Inflammatory macrophage treated with lipopolysaccharide for 4 hours (primary cell): ENCODE measurements at places on chromosomes 1 and 21.

- DNase-seq: peak; percentile 84
Observed at GRCh38 chr21:39083377-39084008, 99.8 kb downstream of the PSMG1 start.

DNA sequence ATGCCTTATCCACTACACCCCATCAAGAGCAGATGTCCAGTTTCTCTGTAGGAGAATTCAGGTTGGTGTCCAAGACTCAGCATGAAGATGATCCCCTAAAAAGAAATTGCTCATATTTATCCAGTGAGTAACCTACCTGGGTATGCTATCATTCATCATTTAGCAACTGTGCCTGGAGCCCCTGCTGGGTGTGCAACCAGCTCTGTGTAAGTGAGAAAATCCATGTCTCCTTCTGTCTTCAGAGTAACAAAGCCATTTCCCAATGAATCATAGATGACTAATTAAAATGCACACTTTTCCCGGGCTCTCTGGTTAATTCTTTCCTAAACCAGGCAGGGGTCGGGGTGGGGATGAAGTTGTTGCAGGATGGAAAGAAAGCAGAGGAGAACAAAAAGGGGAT lies 35.8 kb downstream of the OLFML3 start:
- no peak for DNase-seq

GRCh38 chr1:30541721-30542485 lies 181.5 kb downstream of the MATN1 start:
- DNase-seq: no peak

GRCh38 chr21:29658177-29658933 lies 281.4 kb downstream of the GRIK1 start:
- no peak for DNase-seq

GRCh38 chr1:101308935-101309333 lies 72.1 kb downstream of the S1PR1 start:
- DNase-seq: no peak

- no peak for DNase-seq
Observed at GRCh38 chr21:43676391-43676790, 17.0 kb downstream of the RRP1B start.

GRCh38 chr1:10149231-10149630 lies 61.1 kb upstream of the KIF1B start:
- no peak for DNase-seq

GRCh38 chr1:242828828-242829227 lies 304.3 kb upstream of the PLD5 start:
- no peak for DNase-seq

GRCh38 chr1:101995984-101996745 lies 561 bp downstream of the OLFM3 start:
- no peak for DNase-seq

GRCh38 chr21:45254460-45254930 lies 33.2 kb downstream of the POFUT2 start:
- no peak for DNase-seq

DNA sequence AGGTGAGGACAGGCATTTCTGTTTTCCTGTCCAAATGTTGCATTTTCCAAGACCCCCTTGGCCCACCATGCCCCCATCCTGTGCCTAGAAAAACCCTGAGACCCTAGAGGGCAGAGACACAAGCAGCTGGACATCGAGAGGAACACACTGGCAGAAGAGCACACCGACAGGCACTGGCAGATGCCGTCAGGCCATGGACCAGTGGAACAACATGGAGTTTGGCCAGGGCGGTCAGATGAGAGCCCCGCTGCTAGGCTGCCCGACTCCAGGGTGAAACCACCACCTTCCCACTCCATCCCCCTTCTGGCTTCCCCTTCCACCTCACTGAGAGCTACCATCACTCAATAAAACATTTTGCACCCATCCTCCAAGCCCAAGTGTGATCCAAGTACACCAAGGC lies 438.4 kb downstream of the SIPA1L2 start:
- no peak for DNase-seq

DNA sequence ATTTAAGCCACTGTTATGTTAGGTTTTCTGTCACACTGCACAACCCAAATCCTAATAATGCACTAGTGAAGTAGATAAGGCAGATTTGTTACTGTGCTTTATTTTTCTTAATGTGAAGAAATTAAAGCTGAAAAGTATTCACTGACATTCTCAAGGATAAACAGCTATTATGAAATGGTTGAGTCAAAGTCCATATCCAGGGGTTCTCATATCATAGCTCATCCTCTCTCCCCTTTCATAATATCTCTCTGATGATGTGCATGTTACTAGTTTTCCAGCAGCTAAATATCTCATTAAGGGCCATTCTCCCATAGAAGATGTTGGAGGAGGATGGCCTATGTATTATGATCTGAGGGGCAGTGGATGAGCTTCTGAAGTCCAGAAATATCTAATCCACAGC lies 53.6 kb upstream of the CCDC190 start:
- DNase-seq: no peak

DNA sequence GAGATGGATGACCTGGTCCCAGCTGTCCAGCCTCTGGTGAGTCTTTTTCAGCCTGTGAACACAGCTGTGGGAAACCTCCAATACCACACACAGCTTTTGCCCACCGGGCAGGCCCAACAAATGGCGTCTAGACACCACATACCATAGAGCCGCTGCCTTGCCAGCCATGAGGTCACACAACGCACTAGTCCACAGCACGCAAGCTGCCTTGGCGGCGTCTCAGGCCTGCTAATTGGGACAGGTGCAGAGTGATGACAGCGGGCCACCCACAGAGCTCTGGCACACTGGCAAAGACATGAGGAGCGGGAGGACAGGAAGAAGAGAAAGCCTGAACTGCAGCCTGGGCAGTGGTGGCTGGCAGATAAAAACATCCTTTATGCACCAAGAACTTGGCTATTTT lies 125.5 kb downstream of the ADAMTS1 start:
- no peak for DNase-seq

GRCh38 chr1:20666146-20666545 lies 5.0 kb upstream of the DDOST start:
- DNase-seq: no peak

GRCh38 chr1:43274125-43274803 lies 4.5 kb downstream of the TMEM125 start:
- peak; percentile 51 for DNase-seq
